Testis (tissue), 5 donors: ENCODE measurements at places on chromosomes 12 and 14. TPM values are rescaled to one million over a fixed set of nuclear protein-coding genes. Genes with fewer than 3 reads are reported as not detected.

The GPR84 gene
- not detected for total RNA-seq

The NUAK1 gene
- 6.6 TPM for total RNA-seq

The FAM90A1 gene
- total RNA-seq: 1.5 TPM

The FAR2 gene
- total RNA-seq: 5.1 TPM

The TAS2R10 gene
- total RNA-seq: not detected

The ERP27 gene
- 0.12 TPM for total RNA-seq

The CCDC177 gene
- total RNA-seq: 1.7 TPM

The ADAMTS20 gene
- total RNA-seq: 1.5 TPM

The DYRK2 gene
- total RNA-seq: 17.4 TPM

The CELA1 gene
- total RNA-seq: 0.50 TPM

The PTCSC3 gene
- not detected for total RNA-seq

The RNASE3 gene
- 0.50 TPM for total RNA-seq

GRCh38 chr12:110739488-110739887 is 3.2 kb downstream of the PPP1CC start:
- DNase-seq: no peak

DNA sequence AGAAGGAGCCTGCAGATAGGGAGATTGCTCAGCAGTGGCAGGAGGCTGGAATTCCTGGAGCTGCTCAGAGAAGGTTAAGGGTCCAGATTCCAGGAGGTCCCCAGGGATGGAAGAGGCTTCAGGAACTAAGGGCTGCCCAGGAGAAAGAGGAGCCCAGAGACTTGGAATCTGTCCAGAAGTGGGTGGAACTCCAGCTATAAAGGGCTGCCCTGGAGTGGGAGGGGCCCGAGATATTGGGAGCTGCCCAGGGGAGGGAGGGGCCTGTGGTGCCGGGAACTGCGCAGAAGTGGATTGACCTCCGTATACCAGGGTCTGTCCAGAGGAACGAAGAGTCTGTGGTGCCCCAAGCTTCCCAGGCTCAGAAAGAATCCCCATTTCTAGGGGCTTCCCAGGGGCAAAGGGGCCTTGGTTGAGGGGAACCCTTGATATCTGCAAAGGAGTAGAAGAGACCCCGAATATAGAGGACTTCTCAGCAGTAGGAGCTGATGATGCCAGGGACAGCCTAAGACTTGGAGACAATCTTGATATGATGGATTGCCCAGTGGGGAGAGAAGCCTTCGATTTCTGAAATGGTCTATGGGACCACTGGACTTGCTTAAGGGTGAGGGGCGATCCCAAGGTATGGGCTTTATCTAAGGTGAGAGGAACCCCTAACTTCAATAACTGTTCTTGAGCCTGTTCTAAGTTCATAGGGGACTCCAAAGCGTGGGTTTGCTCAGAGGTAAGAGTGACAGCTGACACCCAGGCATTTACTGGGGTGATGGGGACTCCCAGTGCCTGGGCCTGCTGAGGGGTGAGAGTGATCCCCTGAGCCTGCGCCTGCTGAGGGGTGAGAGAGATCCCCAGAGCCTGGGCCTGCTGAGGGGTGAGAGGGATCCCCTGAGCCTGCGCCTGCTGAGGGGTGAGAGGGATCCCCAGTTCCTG is 45.0 kb downstream of the FAM186A start:
- peak; percentile 20 for DNase-seq

DNA sequence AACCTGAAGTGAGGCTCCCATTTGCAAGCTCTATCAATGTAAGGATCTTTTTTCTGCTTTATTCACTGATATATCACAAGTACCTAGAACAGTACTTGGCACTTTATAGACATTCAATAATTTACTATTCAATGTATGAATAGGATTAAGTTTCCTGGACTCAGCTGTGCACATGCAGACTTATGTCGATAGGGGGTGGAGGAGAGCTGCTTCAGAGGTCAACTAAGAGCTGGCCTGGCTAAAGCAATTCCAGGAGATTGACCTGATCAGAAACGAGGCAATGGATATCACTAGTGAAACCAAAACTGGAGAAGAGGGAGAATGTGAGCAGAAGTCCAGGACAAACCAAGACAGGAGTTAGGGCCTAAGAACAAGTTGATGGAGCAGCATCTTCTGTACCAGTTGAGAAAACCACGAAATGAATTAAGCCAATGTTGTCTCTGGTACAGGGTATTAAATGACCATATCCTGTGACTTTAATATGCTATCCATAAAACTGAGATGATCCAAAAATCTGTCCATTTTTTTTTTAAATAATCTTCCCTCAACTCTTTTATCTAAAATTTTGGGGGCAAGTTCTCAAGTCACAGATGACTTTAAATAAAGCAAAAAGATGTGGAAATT is 169.2 kb downstream of the PIK3C2G start:
- peak; percentile 66 for DNase-seq

- no peak for DNase-seq
Observed at GRCh38 chr12:62267480-62267879, 7.3 kb downstream of the USP15 start.

DNA sequence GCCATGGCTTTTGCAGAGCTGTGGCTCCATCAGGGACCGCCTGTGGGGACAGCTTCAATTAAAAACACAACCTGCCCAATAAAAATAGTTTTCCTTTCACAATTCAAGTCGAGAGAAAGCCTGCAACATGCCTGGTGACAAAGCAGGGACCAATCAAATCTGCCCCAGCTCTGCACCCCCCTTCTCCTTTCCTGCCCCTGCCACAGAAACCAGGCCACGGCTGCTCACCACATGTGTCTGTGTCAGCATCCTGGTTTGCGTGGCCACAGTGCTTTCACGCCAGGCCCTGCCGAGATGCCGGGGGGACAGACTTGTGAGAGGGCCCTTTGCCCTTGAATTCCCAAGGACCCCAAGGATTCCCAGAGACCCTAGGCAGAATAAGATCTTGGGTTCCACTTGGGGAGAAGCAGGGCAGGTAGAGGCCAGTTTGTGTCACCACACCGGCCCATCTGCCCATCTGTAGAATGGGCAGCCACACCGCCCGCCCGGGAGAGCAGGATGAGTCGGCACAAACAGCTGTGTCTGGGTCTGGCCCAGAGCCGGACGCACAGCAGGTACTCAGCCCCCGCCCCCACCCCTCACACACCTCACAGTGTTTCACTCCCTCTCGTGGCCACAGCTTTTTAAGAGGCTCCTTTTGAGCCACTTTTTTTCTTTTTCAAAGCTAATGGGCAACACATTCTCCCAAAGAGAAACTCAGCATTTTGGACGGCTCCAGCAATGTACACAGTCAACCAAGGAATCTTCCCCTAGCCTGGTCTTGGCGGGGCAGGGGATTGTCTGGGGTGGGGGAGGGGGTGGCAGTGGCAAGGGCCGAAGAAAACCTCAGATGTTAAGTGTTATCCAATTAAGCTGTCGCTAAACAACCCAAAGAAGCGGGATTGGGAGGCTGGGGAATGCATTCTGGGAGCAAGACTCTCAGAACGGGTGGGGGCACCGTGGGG is 41.5 kb downstream of the BCL11B start:
- no peak for DNase-seq

GRCh38 chr14:96252999-96253539 is 2.9 kb upstream of the BDKRB1 start:
- DNase-seq: no peak

- no peak for DNase-seq
Observed at GRCh38 chr12:129657179-129657578, 246.6 kb downstream of the TMEM132D start.

DNA sequence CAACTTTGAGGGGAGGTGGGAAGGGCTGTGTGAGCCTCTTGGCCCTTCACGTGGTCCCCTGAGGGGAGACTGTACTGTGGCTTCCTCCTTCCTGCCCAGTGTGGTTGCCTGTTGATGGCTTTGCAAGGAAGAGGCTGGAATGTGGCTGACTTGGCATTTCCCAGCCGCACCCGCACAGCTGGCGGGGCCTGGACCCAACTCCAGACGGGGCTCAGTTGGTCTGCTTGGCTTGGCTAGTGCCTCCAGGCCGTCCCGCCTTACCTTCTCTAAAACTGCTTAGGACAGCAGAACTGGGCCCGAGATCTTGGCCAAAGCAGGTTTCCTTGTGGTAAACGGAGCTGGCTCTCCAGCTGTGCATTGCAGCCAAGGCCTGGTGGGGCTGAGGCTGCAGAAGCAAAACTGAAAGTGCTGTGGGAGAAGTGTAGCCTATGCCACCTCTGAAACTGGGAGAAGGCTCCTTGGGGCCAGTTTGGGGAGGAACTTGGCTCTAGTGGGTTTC is 139.5 kb downstream of the SMOC1 start:
- DNase-seq: peak; percentile 57

- DNase-seq: no peak
Observed at GRCh38 chr12:105201299-105201698, 34.7 kb downstream of the APPL2 start.

DNA sequence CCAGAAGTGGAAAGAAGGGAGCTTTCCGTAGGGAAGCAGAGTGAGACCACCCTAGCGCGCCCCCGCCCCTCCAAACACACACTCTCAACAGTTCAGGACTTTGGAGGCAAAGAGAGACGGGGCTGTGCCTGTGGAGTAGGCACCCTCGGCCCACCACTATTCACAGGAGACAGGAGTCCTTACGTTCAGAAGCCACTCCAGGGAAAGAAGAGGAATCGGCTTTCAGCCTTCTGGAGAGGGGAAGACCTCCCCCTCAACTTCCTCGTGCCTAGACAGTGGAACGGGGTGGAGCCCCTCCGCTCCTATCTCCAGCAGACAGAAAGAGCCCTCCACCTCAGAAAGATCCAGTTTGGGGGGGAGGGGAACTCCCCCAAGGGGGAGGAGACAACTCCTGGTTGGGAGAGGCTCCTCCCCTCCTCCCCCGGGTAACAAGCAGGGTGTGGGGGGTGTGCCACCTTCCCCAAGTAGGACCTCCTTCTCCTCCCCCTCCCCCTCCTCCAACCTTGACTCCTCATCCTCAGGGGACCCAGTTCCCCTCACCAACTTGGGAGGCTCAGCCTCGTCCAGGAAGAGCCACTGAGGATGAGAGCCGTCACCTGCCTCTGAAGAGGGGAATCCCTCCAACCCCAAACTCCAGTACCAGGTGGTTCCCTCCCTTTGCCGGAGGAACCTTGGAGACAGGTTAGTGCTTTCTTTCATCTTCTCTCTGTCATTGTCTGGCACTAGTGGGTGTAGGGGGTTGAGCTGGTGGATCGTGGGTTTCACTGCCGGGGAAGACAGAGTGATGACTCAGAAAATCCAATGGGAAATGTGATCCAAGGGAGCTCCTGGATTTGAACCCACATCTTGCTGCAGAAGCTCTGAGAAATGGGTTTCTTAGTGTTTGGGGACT is 883 bp downstream of the FOXJ2 start:
- DNase-seq: peak; percentile 91

GRCh38 chr14:60509438-60510253 is 700 bp downstream of the SIX6 start:
- DNase-seq: no peak

GRCh38 chr12:131112700-131113290 is 159.1 kb downstream of the ADGRD1 start:
- no peak for DNase-seq

GRCh38 chr12:38154096-38155019 is 162.2 kb upstream of the ALG10B start:
- no peak for DNase-seq

DNA sequence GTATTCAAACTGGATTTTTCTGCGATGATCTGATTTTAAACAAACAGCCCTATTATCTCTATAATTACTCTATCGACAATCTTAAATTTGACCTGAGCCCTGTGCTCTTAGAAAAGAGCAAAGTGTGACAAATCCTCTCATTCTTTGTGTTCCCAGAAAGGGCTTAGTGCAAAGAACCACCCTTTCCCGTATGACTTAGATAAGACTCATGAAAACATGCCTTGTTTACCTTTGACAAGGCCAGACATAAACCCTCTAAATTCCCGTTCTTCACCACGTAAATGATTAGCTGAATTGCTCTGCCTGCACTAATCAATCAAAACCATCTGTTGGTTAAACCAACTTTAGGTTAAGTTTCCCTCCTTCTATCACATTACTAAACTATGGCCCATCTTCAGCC is 285.7 kb upstream of the SEL1L start:
- DNase-seq: no peak

DNA sequence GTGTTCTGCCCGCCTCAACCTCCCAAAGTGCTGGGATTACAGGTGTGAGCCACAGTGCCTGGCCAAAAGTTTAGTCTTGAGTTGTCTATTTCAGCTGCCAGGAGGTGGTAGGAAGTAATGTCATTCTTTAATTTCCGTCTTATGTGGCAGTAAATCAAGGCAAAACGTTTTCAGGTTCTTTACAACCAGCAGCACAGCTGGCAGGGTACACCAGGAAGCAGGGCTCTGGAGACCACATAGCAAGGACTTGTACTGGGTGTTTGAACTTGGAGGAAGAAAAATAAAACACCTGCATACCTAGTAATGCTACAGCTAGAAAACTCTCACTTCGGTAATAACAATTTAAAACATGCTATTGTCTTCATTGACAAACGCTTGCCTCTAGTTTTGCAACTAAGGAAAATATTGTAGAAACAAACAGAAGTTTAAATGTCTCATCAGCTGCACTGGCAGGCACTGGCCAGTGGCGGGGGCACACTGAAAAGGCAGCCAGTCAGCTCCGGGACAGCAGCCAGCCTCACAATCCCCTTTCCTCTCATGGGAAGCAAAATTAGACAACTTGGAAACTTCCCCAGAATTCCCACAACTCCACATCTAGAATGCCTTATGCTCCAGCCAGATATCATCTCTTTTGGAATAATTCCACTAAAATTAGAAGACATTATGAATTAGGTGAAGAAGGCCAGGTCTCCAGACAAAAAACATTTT is 72.2 kb downstream of the CLIP1 start:
- no peak for DNase-seq

GRCh38 chr12:130639476-130640424 is 76.3 kb downstream of the RIMBP2 start:
- no peak for DNase-seq

DNA sequence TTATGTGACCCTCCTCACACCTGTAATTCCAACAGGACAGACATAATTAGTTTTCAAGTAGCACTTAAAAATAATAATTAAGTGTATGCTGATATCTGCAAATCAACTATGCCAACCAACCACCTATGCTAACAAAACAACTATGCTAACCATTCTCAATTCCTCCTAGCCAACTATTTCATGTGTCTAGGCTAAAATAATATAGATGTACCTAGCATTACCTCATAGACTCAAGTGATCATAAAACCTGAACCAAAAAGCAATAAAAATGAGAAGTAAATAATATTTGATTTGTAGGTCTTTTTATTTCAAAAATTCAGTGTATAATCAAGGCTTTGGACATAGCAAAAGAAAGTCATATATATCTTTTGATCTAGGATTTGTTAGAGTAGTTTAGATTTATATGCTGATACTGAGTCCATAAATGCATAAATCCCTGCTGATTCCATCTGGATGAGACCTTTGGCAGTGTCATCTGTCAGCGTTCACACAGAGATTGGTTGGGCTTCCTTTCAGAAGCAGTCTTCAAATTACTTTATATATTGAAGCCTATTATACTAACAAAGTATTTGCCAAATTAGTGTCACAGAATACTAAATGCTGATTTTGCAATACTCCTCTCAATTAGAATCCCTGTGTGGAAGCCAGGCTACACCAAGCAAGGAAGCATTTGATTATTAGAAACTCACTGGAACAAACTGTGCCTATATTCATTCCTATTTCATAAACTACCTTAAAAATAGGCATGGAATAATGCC is 101.4 kb upstream of the PPM1H start:
- no peak for DNase-seq

GRCh38 chr14:71591929-71592328 is 340.3 kb upstream of the RGS6 start:
- no peak for DNase-seq
